ENCODE measurements at places on chromosomes 6 and 20. TPM values are rescaled to one million over a fixed set of nuclear protein-coding genes. Genes with fewer than 3 reads are reported as not detected.

GRCh38 chr20:44089987-44090674 lies 96.9 kb downstream of the JPH2 start:
- no peak for DNase-seq

GRCh38 chr6:20747991-20748390 lies 213.7 kb downstream of the CDKAL1 start:
- DNase-seq = no peak

GRCh38 chr6:158253248-158253647 lies 59.0 kb upstream of the TULP4 start:
- no peak for DNase-seq

DLGAP4 gene
- 29.9 TPM for total RNA-seq
